Stimulated activated CD8-positive, alpha-beta memory T cell treated with anti-CD3 and anti-CD28 coated beads, Interleukin-7, amount 100 ng/mL, for 1 hour (primary cell): ENCODE measurements at places on chromosomes 4 and X.

- no peak for DNase-seq
Observed at GRCh38 chr4:65510976-65511375, 159.3 kb downstream of the EPHA5 start.

DNA sequence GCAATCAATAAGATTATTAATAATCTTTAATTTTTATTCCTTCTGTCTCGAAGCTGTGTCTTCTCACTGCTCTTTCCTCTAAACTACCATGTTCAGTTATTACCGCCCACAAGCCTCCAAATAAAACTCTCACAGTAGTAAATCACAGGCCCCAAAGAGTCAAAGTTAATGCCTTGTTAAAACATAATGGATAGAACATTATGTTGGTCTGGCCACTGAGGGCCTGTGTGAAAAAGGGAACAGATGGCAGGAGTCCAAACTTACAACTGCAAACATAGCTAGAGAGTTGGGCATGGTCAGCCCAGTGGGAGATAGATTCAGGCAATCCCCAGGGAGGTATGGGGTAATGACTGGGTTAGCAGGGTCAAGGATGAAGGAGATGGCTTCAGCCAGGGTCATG is 84.6 kb upstream of the TNIP3 start:
- no peak for DNase-seq

GRCh38 chr4:180106122-180106521 is 2137.1 kb upstream of the TENM3 start:
- DNase-seq = no peak

- DNase-seq = no peak
Observed at GRCh38 chrX:53373307-53373706, 49.1 kb downstream of the SMC1A start.

DNA sequence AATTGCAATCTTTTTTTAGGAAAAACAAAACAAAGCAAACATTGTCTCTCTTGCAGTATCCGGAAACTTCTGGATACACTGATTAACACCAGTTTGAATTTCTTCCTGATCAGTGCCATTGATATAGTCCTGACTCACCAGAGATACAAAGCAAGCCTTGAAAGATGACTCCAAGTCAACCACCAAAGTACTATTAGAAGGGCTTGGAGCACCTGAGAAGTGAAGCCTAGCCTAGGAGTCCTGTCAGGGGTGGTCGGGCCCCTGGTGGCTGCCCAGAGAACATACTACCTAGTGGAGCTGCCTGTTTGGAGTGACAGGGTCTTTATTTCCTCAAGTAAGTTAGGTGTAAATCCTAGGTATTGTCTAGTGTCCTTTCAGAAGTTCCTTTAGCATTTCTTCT is 593.2 kb downstream of the ZNF674 start:
- DNase-seq = no peak

DNA sequence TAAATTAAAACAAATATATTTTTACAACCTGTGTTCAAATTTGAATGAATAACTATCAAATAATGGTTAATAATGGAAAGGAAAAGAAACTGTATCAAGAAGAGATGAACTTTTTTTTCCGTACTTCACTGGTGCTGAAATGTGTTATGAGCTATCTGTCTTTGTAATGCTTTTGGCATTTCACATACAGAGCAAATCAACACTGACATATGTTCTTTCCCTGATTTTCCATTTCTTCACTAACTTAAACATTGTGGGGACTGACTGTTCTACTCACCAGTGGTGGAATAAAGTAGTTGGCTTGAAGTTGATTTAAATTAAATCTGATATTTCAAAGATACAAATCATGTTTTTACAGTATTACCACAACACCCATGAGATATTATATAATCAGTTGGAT is 304.0 kb upstream of the BMP3 start:
- DNase-seq = no peak

- DNase-seq = no peak
Observed at GRCh38 chr4:55158957-55159356, 33.6 kb upstream of the KDR start.

- no peak for DNase-seq
Observed at GRCh38 chr4:156685308-156685707, 286.3 kb downstream of the PDGFC start.

DNA sequence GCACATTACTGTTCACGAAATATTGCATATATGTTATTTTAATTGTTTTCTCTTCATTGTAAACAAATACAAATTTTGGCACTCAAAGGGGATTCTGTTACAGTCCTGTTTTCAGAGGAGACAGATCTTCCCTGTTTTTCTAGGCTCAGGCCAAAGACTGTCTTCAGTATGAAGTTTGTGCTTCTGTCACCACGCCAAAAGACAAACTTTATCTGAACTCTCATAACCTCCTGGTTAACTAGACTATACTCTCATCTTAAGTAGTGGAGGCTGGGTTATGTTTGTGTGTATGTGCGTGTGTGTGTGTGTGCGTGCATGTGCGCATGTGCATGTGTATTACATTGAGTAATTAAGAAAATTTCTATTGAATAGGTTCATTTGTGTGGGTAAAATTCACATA is 676.8 kb upstream of the HS3ST1 start:
- no peak for DNase-seq

- peak; percentile 2 for DNase-seq
Observed at GRCh38 chr4:37889849-37890800, 759 bp upstream of the TBC1D1 start.

- no peak for DNase-seq
Observed at GRCh38 chrX:13078739-13079444, 34.5 kb upstream of the FAM9C start.

GRCh38 chr4:153166716-153167501 is 37.3 kb upstream of the TRIM2 start:
- no peak for DNase-seq

DNA sequence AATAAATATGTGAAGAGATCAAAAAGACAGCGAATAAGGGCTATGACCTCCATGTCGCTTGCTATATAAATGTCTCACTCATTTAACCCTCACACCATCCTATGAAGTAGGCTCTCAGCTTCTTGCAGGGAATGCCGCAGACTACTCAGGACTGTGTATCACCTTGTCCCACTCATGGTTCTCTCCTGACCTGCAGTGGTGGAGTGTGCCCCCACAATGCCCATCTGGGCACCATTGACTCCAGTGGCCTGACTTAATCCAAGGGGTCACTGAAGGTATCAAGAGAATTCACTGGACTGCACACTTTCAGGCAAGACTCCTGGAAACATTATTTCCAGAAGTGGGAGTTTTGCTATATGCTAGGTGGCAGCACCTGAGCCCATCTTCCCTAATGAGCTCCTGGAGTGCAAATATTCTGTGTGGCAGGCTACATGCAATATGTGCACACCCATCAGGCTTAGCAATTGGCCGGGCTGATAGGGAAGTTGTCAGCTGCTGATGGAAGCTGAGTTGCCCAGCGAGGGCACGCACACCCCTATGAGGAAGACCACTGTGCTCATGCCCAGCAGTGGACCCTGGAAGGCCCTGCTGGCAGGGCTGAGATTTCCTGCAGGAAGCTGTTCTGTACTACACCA is 8.2 kb upstream of the EFNB1 start:
- no peak for DNase-seq

DNA sequence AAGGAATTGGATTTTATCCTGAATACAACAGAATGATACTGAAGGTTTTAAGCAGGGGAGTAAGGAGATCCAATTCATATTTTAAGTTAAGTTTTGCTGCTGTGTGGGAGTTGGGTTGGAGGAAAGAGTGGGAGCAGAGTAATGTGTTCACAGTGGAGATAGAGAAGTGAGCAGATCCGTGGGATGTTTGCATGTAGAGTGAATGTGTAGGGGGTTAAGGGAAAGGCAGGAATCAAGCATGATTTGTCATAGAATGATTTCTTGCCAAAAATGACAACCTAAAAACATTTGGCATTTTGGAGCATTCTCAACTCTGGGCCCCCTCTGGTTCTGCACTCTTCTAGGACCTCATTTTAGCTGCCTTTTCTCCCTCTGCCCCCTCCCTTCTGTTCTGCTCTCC is 76.6 kb downstream of the ARHGAP10 start:
- no peak for DNase-seq

- no peak for DNase-seq
Observed at GRCh38 chr4:2977211-2978088, 14.1 kb downstream of the GRK4 start.

GRCh38 chr4:41296995-41297394 is 40.3 kb downstream of the UCHL1 start:
- DNase-seq = no peak

DNA sequence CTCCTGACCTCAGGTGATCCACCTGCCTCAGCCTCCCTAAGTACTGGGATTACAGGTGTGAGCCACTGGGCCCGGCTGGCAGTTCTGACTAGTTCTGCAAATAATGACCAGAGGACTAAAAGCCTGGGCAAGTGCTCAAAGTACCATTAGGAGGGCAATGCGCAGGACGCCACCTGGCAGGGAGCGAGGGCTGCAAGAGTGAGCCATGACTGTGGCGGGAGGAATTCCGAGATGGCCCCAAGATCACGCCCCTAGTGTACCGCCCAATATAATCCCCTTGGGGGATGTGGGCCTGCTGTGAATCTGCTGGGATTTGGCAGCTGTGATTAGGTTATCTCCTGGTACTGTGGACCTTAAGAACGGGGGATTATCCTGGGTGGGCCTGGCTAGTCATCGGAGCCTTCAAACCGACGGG is 26.2 kb upstream of the GPR78 start:
- DNase-seq = no peak

DNA sequence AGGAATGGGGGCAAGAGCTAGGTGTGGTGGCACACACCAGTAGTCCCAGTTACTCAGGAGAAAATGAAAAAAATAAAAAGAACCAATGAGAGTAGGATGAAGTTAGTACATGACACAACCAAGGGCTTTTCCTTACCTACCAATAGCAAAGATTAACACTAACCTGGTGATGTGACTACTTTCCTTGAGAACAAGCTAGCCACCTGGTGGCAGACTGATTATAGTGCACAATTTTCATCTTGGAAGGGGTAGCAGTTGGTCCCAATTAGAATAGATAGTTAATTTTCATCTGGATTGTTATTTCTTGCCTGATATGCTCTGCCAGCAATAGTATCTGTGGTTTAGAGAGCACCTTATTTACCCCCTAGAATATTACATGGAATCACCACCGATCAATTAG is 1216.8 kb upstream of the PABPC4L start:
- no peak for DNase-seq

DNA sequence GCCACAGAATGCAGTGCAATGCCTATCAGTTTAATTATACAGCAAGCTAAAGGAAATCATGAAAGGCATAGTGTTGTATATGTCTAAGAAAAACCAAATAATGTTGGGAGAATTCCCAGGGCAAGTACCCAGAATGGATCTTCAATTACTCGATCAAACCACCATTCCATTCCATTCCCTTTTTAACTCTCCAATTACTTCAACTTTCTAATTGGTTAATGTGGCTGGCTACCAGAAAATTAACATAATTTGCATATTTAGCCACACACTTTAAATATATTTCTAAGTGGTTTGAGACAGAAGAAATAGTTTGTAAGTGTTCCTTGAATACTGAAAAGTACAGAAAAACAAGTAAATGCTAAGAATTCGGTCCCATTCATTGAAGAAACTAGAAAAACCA is 111.5 kb upstream of the NAP1L5 start:
- no peak for DNase-seq

DNA sequence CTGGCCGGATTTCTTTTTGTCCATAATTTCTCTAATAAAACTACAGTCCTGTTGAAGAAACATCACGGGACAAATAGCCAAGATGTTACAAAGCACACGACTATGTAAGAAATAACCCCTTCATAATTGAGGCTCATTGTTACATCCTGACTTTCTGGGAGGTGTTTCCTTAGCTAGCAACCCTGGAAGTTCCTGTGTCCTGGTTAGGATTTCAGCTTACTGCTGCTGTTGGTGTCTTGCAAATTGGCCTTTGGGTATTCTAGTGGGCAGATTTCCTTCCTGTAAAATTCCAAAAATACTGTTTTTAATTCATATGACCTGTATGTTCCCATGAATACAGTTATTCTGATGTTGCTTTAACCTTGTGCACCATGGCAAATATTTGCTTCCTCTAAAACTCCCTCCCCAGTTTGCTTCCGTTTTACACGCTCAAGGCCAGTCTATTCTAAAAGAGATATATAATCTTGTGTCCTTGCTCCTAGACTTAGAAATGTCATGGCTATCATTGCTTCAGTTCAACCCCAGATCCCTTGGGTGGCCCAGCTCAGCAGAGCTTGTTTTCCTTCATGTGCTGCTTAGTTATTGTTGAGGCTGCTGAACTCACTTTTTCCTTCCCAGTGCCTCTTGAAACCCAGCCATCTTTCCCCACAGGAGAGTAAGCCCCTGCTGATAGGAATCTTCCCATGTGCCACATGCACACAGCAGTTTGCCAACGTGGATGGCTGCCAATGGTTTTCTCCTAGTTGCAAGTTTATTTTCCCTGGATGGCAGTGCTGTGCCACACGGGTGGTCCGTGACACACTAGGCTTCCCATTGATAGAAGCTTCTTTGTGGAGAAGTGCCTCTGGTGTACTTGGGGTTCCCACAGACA is 75.8 kb downstream of the TSPAN7 start:
- DNase-seq = no peak

GRCh38 chr4:42768125-42768748 is 111.3 kb upstream of the ATP8A1 start:
- no peak for DNase-seq

DNA sequence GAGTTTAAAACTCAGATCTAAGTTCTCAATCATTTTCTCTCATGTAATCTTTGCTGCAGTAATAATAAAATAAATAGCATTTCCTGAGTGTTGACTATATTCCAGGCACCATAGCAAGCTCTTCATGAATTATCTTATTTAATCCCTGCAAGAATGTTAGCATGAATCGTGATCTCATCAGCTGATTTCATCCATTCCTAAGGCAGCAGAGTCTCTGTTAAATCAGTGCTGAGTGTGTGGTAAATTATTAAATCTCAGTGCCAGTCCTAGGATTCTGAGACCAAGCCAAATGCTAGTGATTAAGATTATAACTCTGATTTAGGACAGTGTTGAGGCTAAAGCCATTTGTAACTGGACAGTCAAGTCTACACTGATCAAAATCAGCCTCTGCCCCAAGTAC is 240.3 kb upstream of the TAPT1 start:
- DNase-seq = no peak

GRCh38 chr4:4387531-4388310 is 819 bp downstream of the NSG1 start:
- no peak for DNase-seq

- DNase-seq = no peak
Observed at GRCh38 chr4:40511036-40511614, 118.5 kb downstream of the RBM47 start.

- no peak for DNase-seq
Observed at GRCh38 chr4:17726911-17727310, 54.5 kb downstream of the FAM184B start.

DNA sequence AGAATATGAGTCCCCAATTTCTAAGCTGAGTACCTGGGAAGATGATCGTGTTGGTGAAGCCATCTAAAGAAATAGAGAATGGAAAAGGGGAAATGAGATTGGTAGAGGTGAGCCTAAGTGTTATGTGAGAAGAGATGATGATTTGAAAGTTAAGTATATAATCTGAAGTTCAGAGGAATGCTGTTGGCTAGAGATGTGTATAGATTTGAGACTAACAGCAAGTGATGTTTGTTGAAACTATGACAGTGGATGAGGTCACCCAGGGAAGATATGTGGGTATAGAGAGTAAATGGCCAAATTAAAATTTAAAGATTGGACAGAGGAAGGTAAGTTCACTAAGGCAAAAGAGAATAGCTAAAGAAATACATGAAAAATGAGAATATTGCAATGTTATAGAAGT is 324.2 kb downstream of the MAPK10 start:
- no peak for DNase-seq
